ENCODE measurements at places on chromosomes 13 and 19.

DNA sequence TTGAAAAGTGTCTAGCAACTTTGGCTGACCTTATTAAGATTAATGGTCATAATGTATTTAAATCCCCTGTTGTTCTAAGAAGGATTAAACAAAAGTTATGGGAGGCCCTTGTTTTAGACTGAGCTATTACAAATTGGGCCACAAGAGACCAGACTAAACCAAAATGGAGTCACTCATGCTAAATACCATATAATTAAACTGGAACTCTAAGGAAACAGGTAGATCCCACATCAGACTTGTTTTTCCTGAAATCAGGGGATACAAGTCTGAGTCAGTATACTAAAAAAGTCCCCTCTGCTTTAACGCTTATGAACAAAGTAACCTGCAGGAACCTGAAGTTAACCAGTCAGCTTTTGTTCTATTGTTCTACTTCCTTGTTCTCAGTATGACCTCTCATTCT, 305.9 kb upstream of the SGCG start:
- DNase-seq, result no peak

- DNase-seq, result no peak
Observed at GRCh38 chr13:24215126-24215525, 54.6 kb downstream of the SPATA13 start.

- DNase-seq, result no peak
Observed at GRCh38 chr13:111919286-111919685, 147.7 kb upstream of the SOX1 start.

- no peak for DNase-seq
Observed at GRCh38 chr13:30355384-30355699, 48.0 kb upstream of the KATNAL1 start.

GRCh38 chr19:17327654-17328516, 6.8 kb downstream of the ANO8 start:
- no peak for DNase-seq

DNA sequence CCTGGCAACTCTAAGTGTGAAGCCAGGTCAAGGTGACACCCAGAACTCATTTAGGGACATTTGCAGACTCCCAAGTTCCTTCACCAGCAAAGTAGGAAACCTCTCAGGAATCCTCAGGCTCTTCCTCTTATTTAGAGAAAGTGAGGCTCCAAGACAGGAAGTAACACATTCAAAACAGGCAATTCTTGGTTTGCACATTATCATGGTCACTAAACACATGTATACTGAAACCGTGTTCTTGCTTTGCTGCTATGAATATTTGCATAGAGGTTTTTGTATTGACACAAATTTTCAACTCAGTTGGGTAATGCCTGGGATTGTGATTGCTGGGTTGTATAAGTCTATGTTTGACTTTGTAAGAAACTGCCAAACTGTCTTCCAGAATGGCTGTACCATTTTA, 13.2 kb upstream of the URI1 start:
- no peak for DNase-seq

DNA sequence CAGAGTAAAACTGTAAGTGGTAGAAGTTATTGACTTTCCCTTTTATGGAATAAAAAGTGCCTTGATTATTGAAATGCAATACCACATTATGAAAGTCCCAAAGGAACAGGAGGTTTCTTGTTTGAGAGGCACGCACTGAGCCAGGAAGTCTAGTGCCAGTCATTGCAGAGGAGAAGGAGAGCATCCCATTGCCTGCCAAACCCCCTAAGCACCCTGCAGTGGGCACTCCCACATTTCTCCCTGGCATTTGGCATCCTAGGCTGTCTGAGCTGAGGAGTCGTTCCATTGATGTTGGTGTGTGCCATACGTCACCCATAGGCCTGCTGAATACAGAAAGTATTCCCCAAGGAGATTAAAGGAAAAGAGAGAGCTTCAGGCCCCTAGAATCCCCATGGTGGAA, 85.7 kb upstream of the MBNL2 start:
- no peak for DNase-seq

DNA sequence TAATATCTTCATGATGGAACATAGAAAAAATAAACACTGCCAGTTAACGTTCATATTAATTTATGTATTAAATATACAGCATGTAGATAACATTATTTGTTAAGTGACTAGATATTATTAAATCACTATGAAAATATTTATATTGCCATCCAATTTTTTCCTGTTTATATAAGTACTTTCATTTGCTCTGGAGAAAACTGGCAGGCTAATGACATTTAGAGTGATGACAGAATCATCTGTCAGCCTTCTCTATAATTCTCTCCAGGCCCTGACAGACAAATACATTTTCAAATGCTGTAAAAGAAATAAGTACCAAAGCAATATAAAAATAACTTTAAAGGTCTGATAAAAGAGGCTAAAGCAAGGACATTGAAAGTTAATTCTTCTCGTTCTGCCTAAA, 2556.7 kb upstream of the PCDH20 start:
- DNase-seq, result no peak

All from amygdala (tissue), 56 donors.